ENCODE measurements at places on chromosomes 7 and 10.
A peak's percentile ranks its signal among the peaks of the same experiment; 100 is the strongest.

GRCh38 chr7:130024390-130024789 lies 26.8 kb downstream of the ZC3HC1 start:
- no peaks in the 10 kb centered on the region for H3K27me3 ChIP-seq
- DNase-seq = no peak
- no peak overlapping the region for H3K27ac ChIP-seq

DNA sequence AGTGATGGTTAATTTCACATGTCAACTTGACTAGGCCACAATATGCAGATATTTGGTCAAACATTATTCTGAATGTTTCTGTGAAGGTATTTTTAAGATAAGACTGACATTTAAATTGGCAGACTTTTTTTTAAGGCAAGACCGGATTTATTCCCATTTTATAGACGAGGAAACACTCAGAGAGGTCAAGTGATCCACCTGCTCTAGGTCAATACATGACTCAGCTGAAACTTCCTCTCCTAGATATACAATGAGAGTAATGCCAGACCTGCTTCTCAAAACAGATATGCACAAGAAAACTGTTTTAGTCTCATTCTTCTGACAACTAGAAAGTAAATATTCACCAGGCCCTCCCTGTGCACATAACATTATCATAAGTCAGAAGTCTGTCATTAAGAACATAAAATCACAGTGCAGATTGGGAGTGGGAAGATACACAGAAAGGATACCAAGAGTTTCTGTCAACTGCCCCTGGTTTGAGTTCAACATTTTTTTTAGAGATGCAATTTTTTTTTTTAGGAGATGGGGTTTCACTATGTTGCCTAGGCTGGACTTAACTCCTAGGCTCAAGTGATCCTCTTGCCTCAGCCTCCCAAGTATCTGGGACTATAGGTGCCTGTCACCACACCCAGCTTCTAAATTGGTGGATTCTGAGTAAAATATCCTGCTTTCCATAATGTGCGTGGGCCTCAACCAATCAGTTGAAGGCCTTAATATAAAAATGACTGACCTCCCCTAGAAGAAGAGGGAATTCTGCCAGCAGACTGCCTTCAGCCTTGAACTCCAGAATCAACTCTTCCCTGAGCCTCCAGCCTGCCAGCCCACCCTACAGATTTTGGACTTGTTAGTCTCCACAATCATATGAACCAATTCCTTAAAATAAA lies 121.4 kb downstream of the ZFAND4 start:
- H3K4me1 ChIP-seq = peaks cover 9% of the 10 kb centered on the region
- no peaks in the 10 kb centered on the region for H3K27me3 ChIP-seq
- peak overlapping the region; percentile 22 for H3K27ac ChIP-seq
- H3K36me3 ChIP-seq = peaks cover 40% of the 10 kb centered on the region
- H3K4me3 ChIP-seq = no peak overlapping the region
- no peak for DNase-seq

DNA sequence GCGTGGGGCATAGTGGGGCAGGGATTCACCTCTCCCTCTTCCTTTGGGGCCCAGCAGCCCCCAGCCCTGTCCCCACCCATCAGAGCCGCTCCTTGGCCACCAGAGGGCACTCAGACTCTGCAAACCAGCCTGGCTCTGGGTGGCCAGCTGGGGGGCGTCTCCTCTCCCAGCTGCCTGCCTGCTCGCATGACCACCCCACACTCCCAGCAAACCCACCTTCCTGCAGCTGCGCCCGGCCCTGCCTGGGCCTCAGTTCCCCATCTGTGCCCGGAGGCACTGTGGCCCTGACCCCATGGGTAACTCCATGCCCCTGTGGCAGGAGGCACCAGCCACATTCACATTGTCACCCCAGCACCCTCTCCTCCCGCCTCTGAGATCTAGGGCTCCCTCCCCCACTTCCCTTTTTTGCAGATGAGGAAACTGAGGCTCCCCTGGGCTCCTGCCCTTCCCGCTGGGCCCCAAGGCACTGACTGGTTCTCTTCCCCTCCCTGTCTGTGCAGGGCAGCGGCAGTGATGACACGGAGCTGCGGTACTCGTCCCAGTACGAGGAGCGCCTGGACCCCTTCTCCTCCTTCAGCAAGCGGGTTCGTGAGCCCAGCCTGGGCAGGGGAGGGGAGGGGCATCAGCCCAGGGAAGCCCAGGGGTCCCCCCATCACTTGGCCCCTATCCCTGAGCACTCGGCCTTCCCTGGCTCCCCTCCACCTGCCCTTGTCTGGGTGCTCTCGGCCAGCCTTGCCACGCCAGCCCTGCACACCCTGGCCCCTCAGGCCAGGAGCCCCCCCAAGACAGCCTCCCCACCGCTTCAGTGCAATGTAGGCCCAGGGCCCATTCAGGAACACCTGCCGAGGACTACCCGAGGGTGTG lies 6.9 kb upstream of the SH2B2 start:
- H3K36me3 ChIP-seq = no peaks in the 10 kb centered on the region
- no peaks in the 10 kb centered on the region for H3K27me3 ChIP-seq
- H3K4me1 ChIP-seq = peaks cover 36% of the 10 kb centered on the region
- H3K27ac ChIP-seq = peak overlapping the region; percentile 76
- peak; percentile 65 for DNase-seq

DNA sequence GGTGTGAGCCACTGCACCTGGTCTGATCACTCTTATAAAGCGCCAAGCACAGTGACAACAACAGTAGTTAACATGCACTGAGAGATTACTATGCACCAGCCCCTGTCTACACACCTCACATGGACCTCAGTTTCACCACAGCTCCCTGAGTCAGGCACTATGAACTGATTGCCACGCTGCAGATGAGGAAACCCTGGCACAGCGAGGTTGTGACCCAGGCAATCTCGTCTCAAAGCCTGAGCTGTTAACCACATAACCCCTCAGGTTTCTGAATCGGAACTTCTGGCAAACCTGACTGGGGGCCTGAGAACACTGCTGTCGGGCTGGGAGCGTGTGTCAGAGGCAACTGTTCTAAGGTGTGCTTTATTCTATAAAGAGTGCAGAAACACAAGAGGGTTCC lies 150.8 kb downstream of the RNF216 start:
- no peaks in the 10 kb centered on the region for H3K27me3 ChIP-seq
- H3K27ac ChIP-seq = no peak overlapping the region
- peaks cover 47% of the 10 kb centered on the region for H3K36me3 ChIP-seq

DNA sequence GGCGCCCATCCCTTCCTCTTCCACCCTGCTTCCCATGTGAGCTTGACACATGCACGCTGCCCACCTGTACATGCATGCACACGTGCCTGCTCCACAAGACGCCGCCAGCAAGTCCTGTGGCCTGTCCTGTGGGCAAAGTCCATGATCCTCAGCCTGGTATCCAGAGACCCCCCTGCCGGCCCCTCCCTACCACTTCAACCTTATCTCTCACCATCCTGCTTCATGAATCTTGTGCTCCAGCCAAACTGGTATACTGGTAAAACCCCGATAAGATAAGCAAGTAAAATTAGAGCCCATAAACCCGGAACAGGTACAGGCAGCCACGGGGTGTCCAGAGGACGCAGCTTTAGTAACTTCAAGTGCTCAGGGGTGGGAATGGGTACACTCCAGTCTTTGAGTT lies 11.8 kb upstream of the TBXAS1 start:
- H3K27me3 ChIP-seq = peaks cover 2% of the 10 kb centered on the region
- H3K4me3 ChIP-seq = no peak overlapping the region
- no peak overlapping the region for H3K27ac ChIP-seq

DNA sequence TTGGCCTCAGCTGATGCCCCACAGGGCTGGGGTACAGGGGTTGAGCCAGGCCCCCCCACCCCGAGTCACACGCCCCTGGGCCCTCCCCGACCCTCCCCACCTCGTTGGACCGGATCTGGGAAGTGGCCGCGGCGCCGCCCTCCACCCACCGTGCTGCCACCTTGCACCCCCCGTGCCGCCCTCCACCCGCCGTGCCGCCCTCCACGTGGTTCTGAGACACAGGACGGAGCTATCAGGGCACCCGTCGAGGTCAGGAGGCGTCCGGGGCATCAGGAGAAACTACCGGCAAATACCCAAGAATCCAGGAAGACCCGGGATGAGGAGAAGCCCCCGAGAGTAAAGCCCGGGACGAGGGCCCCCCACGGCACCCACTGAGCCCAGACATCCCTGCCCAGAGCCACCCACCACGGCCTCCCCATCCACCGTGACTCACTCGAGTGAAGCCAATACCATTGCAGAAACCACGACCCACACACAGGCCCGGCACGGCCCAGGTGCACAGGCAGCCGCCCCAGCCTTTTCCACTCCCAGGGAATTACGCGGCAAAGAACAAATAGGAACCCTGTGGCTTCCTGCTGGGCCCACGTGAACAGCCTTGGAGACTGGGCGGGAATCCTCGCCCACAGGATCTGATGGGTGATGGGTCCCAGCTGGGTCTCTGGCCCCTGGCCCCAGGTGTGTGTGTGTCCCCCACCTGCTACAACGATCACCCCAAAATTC lies 34.0 kb downstream of the ADAP1 start:
- H3K36me3 ChIP-seq = no peaks in the 10 kb centered on the region
- no peak overlapping the region for H3K4me3 ChIP-seq
- H3K27me3 ChIP-seq = no peaks in the 10 kb centered on the region
- DNase-seq = no peak

- no peaks in the 10 kb centered on the region for H3K27me3 ChIP-seq
- no peak overlapping the region for H3K27ac ChIP-seq
- H3K4me1 ChIP-seq = peaks cover 17% of the 10 kb centered on the region
- no peak overlapping the region for H3K4me3 ChIP-seq
Measured at GRCh38 chr7:41779918-41780317, 77.0 kb upstream of the INHBA start.

- H3K4me3 ChIP-seq = no peak overlapping the region
- no peaks in the 10 kb centered on the region for H3K36me3 ChIP-seq
- no peak for DNase-seq
- H3K27me3 ChIP-seq = no peaks in the 10 kb centered on the region
- H3K4me1 ChIP-seq = no peaks in the 10 kb centered on the region
- no peak overlapping the region for H3K27ac ChIP-seq
Measured at GRCh38 chr10:24305551-24306506, 96.9 kb downstream of the KIAA1217 start.

DNA sequence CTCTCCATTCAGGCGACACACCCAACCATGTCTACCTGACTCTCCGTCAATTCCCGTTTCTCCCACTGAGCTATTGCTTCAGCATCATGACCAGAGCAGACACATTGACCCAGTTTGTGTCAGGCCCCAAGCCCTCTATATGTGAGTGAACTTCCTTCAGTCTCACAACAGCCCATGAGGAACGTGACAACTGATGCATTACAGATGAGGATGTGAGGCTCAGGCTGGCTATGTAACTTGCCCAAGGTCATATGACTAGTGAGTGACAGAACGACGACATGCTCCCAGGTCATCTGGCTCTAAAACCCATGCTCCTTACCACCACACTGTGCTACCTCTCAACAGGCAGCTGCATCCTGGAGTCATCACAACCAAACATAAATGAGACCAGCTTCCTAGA lies 3.7 kb downstream of the TMEM140 start:
- peak overlapping the region; percentile 93 for H3K27ac ChIP-seq
- no peak for DNase-seq
- H3K36me3 ChIP-seq = peaks cover 60% of the 10 kb centered on the region
- H3K4me1 ChIP-seq = peaks cover 81% of the 10 kb centered on the region
- peak overlapping the region; percentile 83 for H3K4me3 ChIP-seq

GRCh38 chr7:116836911-116837310 lies 25.5 kb upstream of the CAPZA2 start:
- no peak overlapping the region for H3K27ac ChIP-seq
- H3K27me3 ChIP-seq = peaks cover 9% of the 10 kb centered on the region
- peaks cover 9% of the 10 kb centered on the region for H3K4me1 ChIP-seq
- DNase-seq = no peak
- H3K36me3 ChIP-seq = no peaks in the 10 kb centered on the region
- H3K4me3 ChIP-seq = no peak overlapping the region

- H3K4me1 ChIP-seq = peaks cover 3% of the 10 kb centered on the region
- no peaks in the 10 kb centered on the region for H3K36me3 ChIP-seq
- H3K27ac ChIP-seq = no peak overlapping the region
- DNase-seq = no peak
- H3K4me3 ChIP-seq = no peak overlapping the region
- no peaks in the 10 kb centered on the region for H3K27me3 ChIP-seq
Measured at GRCh38 chr7:134927076-134927475, 59.2 kb upstream of the AGBL3 start.

- peaks cover 28% of the 10 kb centered on the region for H3K4me1 ChIP-seq
- DNase-seq = no peak
- H3K27me3 ChIP-seq = no peaks in the 10 kb centered on the region
- no peak overlapping the region for H3K27ac ChIP-seq
- H3K4me3 ChIP-seq = no peak overlapping the region
- H3K36me3 ChIP-seq = peaks cover 32% of the 10 kb centered on the region
Measured at GRCh38 chr10:27526242-27526641, 22.1 kb downstream of the RAB18 start.

DNA sequence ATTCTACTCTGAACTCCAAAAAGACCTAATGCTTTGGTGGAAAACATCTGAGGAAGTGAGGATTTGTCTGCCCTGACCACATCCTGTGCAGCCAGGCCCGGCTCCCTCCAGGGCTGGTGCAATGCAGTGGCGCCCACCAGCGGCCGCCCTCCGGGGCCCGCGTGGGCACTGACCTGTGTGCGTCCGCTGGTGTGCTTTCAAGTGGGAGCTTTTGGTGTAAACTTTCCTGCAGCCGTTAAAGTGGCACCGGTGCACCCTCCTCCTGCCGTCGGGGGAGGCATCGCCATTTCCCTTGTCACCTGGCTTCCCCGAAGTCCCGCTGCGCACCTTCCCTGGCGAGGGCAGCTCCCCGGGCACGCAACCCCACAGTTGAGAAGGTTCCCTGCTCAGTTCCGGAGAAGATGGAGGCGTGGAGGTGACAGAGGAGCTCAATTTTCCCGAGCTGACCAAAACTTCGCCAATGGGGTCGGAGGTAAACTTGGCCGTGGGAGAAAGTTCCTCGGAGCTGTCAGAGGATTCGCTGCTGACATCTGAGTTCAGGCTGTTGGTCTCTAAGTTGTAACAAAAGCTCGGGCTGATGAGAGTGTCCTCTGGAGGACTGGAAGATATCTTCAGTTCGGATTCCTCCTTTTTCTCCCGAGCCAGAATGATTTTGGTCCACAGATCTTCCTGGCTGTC lies 3.4 kb downstream of the KLF6 start:
- H3K36me3 ChIP-seq = peaks cover 80% of the 10 kb centered on the region
- no peaks in the 10 kb centered on the region for H3K27me3 ChIP-seq
- H3K4me1 ChIP-seq = peaks cover 69% of the 10 kb centered on the region
- DNase-seq = no peak

- H3K4me1 ChIP-seq = peaks cover 29% of the 10 kb centered on the region
- H3K4me3 ChIP-seq = peak overlapping the region; percentile 97
- H3K27me3 ChIP-seq = peaks cover 5% of the 10 kb centered on the region
- no peak for DNase-seq
- peaks cover 13% of the 10 kb centered on the region for H3K36me3 ChIP-seq
Measured at GRCh38 chr10:114174695-114175188, 739 bp upstream of the CCDC186 start.

All from activated B cell treated with CpG ODN at 0.5 μM for 24 hours (primary cell).